ENCODE measurements at places on chromosomes 11 and 22.

DNA sequence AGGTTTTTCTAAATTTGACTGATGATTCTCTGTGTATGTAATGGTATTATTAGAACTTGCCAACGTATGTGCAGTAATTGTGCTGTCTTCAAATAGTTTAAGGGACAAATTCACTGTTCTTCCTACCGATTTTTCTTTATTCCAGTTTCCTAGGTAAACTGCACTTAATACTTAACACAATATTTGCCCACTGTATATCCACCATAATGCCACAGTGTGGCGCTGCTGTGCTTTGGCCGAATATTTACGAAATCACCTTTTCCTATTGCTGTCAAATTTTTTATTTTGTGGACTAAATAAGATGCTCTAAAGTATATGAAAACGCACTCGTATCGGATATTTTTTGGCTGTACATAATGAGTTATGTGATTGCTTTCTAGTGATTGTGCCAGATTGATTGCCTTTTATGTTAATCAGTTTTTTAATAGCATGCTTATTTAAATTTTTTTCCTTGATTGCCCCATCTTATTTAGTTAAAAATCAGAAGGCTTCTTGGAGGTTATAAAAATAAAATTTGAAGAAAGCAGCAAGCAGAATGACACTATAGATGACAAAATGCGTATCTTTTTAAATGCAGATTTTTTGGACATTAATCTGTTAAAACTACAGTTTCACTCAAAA, 10.5 kb downstream of the AASDHPPT start:
- peak; percentile 20 for DNase-seq

- DNase-seq, result no peak
These were observed 12.8 kb downstream of the DKK3 start for GRCh38 chr11:11995601-11996000.

- no peak for DNase-seq
These were observed 154.0 kb upstream of the TENM4 start for GRCh38 chr11:79594834-79595233.

- DNase-seq, result no peak
These were observed 904.5 kb downstream of the DLG2 start for GRCh38 chr11:84722583-84723108.

- DNase-seq, result no peak
These were observed 821 bp downstream of the CELF1 start for GRCh38 chr11:47552056-47552565.

DNA sequence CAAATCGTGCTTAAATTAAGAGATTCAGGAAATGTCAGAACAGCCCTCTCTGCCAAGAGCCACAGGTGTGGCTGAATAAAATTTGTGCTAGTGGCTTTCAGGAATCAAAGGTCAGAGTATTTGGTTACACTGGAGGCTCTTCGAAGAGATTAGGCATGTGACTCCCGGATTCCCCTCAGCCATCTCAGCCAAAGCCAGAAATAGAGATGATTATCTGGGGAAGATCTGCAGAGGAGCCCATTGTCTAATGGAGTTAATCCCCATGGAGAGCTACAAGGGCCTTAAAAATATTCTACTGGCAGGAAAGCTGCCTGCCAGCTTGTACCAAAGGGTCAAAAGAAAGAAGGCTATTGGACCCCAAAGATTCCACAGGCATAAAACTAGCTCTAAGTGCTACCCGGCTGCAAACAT, 1259.5 kb downstream of the TBC1D22A start:
- no peak for DNase-seq

GRCh38 chr22:47367107-47367690, 604.7 kb downstream of the TBC1D22A start:
- no peak for DNase-seq

GRCh38 chr11:57786436-57786835, 24.8 kb downstream of the CTNND1 start:
- no peak for DNase-seq

GRCh38 chr11:58061813-58062212, 31.1 kb downstream of the OR6Q1 start:
- no peak for DNase-seq

- DNase-seq, result no peak
These were observed 2.0 kb upstream of the FJX1 start for GRCh38 chr11:35615921-35616900.
